ENCODE measurements at places on chromosomes 7 and 10.
A peak's percentile ranks its signal among the peaks of the same experiment; 100 is the strongest.

DNA sequence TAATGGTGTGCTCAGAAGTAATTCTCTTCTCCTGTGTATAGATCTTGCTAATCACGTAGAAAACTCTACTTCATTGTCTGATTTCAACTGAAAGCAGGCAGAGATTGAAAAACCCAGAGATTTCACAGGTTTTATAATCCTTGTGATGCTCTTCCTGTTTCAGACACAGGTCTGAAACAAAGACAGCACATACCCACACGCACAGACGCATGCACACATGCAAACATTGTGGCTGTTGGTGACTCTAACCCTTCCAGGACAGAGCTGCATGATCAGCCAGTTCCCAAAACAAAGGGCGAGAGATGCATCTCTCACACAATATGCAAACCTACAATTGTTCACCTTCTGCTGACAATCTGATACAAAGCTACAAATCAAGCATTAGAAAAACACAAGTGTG lies 11.1 kb upstream of the TFEC start:
- DNase-seq = peak; percentile 52

DNA sequence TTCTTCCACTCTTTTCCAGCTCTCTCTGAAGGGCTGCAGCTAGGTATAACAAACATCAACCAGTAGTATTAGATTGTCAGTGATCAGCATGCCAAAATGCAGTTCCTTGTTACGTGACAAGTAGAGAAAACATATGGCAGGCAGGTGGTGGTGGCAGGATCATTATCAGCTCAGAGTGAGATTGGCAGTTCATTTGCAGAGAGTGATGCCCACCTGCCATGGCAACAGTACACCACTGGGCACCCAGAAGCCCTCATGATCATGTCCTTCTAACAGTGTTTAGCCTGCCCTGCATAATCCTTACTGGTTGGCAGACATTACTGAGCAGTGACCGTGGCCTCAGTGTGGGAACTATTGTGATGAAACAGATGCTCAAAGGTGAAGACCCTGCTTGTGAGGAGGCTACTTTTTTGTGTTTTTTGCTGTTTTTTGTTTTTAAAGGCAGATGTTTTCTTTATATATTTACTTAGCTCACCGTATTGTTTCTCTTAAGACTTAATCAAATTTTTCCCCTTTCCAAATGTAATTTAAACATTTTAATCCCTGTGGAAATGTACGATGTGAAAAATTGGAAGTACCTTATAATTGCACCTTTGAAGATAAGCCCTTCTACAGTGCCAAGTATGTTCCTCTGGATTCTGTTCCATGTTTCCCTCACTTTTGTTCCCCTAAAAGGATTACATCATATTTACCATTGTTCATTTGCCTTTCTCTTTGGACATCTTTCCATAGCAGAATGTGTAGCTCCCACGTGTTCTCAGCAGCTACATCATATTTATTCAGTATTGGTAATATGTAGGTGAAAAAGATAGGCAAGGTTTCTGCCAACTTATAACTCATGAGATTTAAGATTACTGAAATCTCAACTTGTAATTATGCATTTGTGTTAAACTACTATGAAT lies 179.6 kb downstream of the SND1 start:
- DNase-seq = no peak

- DNase-seq = no peak
These were observed 30.3 kb downstream of the TFPI2 start for GRCh38 chr7:93860261-93860660.

GRCh38 chr7:125661677-125662076 lies 732.1 kb upstream of the POT1 start:
- no peak for DNase-seq

DNA sequence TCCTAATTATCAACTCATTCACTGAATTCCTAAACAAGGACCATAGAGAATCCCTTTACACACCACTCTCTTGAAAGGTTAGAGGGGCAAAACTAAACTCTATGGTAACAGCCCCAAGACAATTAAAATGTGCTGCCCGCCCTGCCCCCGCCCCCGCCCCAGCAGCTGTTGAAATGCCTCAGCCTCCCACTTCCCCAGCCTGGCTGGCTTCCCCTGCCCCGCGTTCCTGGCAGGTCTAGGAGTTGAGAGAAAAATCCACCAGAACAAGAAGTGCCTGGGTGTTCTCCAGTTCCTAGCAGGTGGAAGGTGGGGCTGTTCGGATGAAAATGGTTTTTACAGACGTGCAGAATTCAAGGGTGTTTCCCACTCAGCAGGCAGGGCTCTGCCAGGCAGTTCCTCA lies 109.5 kb upstream of the ZEB1 start:
- DNase-seq = no peak

- DNase-seq = no peak
These were observed 194.5 kb downstream of the EBF3 start for GRCh38 chr10:129769381-129770116.

DNA sequence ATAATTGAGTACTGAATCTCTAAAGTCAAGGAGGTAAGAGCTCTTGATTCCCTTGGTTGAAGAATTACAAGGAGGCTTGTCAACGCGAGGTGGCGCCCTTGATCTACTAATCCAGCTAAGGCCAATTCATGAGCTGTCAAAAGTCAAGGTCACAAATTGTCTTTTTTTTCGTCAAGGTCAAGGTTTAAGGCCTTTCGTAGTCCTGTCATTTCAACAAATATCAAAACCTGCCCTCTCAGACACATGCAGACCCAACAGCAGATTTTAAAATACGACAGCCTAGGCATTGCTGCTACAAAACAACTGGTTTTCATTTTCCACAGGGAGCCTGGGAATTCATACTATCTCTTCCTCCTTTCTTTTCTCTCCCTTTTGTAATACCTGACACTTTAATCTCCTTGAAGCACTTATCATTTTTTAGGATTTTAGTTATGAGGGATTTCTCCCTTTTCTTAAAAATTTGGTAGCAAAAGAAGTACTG lies 3.6 kb downstream of the HOXA13 start:
- DNase-seq = peak; percentile 16

DNA sequence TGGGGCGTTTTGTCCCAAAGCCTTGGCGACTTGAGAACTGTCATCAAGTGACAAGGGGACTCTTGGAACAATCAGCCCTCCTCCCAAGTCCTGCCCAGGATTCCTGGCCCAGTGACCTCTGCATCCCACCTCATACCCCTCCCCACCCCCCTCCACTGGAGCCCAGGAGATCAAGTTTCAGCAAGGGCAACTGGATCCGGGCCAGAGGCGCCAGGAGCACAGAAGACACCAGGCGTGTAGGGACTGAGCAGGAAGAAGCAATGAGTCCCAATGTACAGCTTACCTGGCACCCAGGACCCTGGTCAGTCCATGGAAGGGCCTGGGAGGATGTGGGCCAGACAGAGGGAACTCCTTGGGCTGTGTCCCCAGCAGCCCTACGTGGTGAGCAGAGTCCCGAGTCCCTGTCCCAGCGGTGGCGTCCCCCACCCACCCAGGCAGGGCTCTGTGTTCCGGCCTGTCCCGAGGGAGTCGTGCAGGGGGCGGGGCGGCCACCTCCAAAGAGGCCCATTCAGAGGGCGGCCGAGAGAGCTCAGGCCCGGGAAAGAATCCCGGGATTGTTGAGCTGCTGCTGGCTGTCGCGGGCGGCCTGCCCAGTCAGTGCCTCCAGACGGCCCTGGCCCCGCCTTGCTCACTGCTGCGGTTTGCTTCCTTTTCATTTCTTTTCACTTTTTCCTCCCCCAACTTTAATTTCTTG lies 254.1 kb downstream of the TNS3 start:
- DNase-seq = no peak

DNA sequence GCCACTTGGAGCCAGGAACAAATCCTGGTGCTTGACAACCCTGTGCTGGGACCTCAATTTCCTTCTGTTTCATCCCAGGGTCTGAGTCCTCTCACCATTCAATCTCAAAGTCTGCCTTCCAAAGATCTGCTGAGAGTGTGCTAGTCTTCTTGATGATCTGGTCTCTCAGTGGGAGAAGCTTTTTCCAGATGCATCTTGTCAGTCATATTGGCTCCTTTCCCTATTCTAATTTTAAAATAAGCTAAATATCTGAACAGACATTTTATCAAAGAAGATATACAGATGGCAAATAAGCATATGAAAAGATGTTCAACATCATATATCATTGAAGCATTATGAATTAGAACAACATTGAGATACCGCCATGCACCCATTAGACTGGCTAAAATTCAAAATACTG lies 469.3 kb downstream of the NEBL start:
- no peak for DNase-seq

Measured in GM12878 (cell line).